ENCODE measurements at places on chromosomes 13 and 19.

DNA sequence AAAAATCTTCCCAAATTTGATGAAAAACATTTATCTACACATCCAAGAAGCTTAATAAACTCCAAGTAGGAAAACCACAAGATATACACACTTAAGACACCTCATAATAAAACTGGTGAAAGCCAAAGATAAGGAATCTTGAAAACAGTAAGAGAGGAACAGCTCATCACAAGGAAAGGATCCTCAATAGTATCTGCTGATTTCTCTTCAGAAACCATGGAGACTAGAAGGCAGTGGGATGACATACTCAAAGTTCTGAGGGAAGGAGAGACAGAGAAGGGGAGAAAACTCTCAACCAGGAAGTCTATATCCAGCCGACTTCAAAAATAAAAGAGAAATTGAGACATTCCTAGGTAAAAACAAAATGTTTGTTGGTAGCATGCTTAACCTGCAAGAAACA is 45.7 kb downstream of the LNX2 start:
- no peak for DNase-seq

- DNase-seq, result no peak
Observed at GRCh38 chr13:51590971-51591627, 6.8 kb downstream of the WDFY2 start.

DNA sequence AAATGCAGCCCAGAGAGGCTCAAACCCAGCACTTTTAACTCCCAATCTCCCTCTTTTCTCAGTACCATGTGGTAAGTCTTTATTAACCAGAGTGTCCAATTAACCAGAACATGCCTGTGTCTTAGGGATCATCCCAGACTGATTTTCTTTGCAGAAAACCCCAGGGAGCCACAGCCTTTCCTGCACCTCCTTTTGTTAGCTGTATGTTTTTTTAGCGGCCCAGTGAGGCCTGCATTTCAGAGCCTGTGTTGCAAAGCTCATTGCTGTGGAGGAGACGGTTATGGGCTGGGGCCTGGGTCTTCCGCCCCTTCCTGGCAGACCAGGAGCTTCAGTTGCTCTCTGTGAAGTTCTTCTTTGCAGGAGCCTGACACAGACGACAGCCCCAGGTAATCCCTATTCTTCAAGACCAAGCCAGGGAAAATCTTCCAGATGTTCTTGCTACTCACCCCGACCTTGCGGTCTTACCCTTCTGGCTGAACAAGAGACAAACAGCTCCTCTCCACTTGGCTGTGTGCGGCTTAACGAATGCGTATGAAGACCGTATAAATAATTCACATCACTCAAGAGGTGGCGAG is 70.7 kb upstream of the TSHZ3 start:
- no peak for DNase-seq

DNA sequence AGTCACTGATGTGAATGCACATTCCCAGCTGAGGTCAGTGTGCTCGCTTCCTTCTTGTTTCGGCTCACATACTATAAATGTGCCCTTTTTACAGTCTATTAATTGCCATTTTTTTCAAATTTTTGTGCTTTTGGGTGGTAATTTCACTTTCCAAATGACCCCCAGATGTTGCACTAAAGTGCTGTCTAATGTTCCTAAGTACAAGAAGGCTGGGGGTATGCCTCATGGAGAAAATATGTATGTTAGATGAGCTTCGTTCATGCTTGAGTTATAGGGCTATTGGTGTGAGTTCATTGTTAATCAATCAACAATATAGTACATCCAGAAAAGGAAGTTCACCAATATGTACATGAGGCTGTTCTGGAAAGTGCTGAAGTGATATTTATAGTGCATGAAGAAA is 84.7 kb downstream of the KL start:
- DNase-seq, result no peak

DNA sequence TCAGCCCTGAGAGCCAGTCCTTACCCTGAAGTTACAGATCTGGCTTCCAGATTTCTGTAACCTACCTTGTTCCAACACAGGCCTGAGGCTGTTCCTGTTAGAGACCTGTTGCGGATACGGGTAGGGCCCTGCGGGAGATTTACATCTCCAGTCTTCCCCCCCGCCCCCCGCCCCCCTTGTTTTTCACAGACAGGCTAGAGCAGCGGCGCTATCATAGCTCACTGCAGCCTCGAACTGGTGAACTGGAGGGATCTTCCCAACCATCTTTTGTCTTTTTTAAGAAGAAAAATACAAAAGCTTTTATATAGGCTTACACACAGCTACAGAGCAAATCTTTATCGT is 10.6 kb upstream of the CEACAM21 start:
- DNase-seq, result no peak

DNA sequence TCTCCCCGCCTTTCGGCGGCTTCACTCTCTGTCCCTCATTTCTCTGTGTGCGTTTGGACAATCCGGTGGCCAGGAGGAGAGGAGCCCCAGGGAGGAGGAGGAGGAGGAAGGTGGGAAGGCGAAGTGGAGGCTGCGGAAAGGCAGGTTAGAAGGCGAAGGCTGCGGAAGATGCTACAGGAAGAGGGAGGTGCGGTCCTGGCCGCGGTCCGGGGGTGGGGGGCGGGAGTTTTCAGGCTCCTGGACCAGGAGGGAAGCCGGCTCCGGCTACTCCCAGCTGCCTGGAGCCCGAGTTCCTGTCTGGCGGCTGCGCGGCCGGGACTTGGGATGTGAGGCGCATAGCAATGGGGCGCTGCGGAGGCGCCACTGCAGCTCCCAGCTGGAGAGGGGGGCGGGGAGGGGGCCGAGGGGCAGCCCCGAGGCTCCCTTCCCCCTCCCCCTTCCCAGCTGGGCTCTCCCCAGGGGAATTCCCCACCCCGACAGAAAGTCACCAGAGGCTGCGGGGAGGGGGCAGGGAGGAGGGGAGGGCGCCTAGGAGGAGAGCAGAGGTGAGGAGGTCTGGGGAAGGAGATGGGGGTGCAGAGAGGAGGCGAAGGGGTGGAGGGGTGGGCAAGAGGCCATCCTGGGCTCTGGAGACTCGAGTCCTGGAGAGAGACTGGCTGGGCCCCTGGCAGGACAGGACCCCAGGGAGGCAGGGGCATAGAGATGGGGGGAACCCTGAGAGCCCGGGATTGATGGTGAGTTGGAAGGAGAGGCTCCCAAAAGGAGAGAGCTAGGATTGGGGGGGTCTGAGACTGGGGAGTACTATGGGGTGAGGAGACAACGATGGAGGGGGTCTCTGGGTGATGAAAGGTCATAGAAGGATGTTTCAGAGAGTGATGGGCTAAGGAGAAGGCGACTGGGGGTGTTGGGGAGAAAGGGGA is 2.0 kb downstream of the LRRC4B start:
- no peak for DNase-seq

- DNase-seq, result no peak
Observed at GRCh38 chr13:76829572-76830327, 56.5 kb downstream of the KCTD12 start.

DNA sequence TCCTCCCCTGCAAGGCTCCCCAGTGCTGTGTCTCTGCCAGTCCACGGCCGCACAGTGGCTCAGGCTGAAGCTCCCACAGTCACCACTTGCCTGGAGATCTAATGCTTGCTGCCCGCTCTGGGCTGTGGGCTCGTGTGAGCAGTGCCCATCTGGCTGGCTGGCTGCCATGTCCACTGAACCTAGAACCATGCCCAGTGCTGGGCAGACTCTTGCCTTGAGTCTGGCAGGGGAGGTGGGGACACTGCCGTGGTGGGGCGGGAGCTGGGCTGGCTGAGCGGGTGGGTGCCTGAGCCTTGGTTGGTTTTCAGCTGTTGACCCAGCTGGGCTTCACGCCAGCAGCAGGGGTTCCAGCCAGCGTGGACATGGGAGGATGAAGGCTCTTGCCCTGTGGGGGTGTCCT is 52.3 kb downstream of the CRTC1 start:
- no peak for DNase-seq

DNA sequence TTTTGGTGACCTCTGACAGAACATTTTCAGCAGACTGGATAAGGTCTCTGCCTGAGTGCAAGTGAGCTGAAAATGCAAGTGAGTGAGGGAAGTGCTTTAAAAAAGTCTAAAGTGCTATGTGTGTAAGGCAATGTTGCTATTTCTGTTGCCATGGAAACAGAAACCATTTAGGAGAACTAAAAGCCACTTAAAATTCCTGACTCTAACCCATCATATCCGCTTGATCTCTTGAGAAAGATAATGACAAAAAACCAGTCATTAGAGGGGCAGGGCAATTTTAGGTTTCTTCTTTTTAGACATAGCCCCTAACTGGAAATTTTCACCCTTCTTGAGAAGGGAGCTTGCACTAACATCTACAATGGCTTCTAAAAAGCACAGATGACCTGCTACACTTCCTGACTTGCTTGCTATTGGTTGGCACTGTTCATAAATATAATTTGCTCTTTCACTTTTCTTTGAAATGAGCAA is at the start of gene CYSLTR2:
TSS of gene CYSLTR2 (plus strand) at position 458 of the 468 bp plus-strand sequence. CDS start 52,889 bp downstream, outside the sequence.
- DNase-seq, result no peak

GRCh38 chr13:62119739-62120700 is 704.4 kb upstream of the PCDH20 start:
- peak; percentile 35 for DNase-seq

- DNase-seq, result peak; percentile 66
Observed at GRCh38 chr19:33374236-33374714, 766 bp downstream of the CEBPG start.

DNA sequence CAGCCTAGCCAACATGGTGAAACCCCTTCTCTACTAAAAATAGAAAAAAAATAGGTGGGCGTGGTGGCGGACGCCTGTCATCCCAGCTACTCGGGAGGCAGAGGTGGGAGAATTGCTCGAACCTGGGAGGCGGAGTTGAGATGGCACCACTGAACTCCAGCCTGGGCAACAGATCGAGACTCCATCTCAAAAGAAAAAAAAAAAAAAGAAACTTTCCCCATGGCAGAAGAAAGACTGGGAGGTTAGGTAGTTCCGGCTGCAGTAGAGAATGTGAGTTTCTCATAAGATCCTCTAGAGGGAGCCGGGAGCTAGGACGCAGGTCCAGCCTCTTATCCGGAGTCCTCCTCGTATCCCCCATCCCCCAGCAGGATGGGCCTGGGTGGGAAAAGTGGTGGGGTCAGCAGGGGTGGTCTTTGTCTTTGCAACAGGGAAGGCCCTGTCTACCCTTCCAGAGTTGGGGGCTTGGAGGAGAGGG is 13.2 kb upstream of the CREB3L3 start:
- peak; percentile 71 for DNase-seq

DNA sequence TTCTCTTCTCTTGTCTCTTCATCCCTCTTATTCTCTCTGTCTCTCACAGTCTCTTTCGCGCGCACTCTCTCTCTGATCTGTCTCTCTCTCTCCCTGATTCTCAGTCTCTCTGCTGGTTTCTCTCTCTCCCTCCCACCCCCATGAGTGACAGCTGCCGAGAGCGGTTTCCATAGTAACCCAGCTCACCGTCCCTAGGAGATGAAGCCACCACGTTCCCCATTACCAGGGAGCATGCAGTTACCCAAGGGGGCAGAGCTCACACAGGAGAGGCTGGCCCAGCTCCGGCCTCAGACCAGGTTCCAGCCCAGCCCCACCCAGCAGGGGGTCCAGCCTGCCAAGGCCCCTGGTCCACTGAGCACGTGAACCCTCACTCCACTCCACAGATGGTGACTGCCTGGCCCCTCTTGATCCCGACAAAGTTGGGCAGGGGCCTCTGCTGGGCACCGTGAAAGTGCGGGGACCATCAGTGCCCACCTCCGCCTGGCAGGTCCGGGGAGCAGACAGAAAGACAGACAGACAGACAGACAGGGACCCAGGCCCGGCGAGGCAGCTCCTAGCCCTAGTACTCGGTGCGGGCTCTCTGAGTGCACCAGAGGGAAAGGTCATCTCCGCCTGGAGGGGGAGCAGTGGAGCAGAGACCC is 50.6 kb downstream of the CELF5 start:
- no peak for DNase-seq

DNA sequence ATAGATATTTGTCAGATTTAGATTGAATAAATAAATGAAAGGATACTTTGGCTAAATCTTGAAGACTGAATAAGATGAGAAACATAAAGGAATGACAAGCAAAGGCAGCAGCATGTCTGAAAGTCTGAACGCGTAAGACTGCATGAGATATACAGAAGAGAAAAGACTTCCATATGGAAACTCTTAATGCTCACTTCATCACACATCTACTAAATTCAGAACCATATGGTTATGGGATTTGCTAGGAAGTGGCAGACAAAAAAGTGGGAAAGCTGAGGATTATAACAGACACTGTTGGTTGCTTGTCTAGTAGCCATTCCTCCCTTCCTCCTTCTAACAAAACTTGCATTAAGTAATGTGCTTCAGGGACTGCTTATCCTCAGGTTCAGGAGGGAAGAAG is 446.7 kb downstream of the KCTD12 start:
- DNase-seq, result no peak

GRCh38 chr19:19110410-19111135 is 27.7 kb downstream of the TMEM161A start:
- no peak for DNase-seq

GRCh38 chr13:105937451-105937850 is 598.0 kb downstream of the EFNB2 start:
- no peak for DNase-seq

DNA sequence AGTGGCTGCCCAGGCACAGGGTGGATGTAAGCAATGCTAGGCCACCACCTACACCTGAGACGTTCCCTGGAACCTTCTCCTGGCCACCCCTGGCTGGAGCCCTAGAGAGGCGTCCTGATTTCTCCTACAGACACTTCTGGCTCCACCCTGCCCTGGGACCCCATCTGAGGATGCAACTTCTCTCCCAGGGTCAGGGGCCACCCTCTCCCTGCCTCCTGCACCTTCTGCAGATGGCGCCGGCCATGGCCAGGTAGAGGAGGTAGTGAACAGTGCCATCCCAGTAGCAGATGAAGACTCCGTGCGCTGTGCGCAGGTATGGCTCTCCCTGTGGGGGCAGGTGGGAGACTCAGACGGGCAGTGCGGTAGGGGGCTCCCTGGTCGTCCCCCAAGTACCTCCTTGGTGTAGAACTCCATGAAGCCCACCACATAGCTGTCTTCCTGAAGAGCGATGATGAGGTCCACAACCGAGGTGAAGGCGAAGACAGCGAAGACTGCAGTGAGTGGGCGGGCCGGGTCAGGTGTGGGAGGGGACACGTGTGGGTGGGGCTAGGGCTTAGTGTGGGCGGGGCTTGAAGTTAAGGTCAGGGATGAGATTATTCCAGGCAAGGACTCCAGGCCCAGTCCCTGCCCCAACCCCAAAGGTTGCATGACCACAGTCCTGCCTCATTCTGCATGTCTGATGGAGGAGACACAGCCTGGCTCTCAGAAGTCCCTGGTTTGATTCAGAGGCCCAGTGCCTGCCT is 3.0 kb downstream of the TM6SF2 start:
- DNase-seq, result no peak

GRCh38 chr13:79227418-79227817 is 178.6 kb downstream of the RBM26 start:
- DNase-seq, result no peak

GRCh38 chr19:7831452-7831851 is 1.4 kb downstream of the EVI5L start:
- DNase-seq, result no peak

GRCh38 chr13:30027569-30028455 is 177.4 kb upstream of the UBL3 start:
- DNase-seq, result no peak

GRCh38 chr19:8233370-8233769 is 24.2 kb downstream of the CERS4 start:
- DNase-seq, result no peak

GRCh38 chr19:33641261-33641660 is 19.5 kb downstream of the CHST8 start:
- DNase-seq, result no peak
